ENCODE measurements at places on chromosomes 7 and 10.

GRCh38 chr7:138388673-138389491 is 71.2 kb upstream of the TRIM24 start:
- DNase-seq: no peak

DNA sequence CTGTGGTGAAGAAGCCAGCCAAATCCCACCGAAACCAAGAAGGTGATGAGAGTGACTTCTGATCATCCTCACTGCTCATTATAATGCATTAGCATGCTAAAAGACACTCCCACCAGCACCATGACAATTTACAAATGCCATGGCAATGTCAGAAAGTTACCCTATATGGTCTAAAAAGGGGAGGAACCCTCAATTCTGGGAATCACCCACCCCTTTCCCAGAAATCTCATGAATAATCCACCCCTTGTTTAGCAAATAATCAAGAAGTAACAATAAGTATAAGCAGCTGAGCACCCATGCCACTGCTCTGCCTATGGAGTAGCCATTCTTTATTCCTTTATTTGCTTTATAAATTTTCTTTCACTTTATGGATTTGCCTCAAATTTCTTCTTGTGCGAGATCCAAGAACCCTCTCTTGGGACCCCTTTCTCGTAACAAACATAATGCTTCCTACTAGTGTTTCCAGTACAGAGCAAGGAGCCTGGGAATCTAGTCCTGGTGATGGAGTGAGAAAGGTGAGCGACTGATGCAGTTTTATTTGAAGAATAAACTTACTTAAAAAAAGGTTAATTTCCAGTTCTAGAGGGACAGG is 18.4 kb upstream of the EXOC6 start:
- no peak for DNase-seq

DNA sequence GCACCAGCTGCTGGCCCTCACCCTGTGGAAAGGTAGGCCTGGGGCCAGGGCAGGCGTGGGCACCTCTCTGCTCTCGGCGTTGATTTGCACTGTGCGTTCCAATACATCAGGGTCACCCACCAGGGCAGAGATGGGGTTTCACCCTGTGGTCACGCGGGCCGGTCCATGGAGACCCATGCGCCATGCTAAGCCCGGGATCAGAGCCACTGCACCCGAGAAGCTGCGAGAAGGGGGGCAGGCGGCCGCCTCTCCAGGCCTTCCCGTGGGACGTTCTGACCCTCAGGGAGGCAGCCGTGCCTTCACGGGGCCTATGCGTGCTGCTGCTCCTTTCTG is 11.1 kb downstream of the GET4 start:
- no peak for DNase-seq

DNA sequence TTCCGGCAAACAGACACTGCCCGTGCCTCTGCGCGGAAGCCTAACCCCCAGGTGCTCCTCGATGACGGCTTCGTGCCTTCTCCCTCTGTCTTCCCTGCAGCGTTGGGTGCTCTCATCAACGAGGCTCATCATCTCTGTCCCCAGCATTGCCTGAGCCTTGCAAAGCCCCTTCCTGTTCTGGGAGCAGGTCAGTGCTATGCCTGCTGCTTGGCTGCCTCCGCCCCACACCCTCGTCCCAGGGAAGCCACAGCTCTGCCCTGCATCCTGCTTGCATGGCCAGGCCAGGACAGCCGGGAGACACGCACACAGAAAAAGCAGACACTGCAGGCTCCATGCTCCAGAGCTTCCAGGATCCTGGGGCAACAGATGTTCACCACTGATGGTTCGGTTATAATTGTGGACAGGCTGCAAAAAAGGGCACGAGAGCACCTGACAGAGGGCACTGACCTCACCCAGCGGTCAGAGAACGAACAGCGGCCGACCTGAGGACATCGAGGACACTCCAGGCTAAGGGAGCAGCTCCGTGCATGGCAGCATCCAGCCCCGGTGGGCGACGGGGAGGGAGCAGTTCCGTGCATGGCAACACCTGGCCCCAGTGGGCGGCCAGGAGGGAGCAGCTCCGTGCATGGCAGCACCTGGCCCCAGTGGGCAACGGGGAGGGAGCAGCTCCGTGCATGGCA is 265.5 kb downstream of the PTPRN2 start:
- DNase-seq: no peak

DNA sequence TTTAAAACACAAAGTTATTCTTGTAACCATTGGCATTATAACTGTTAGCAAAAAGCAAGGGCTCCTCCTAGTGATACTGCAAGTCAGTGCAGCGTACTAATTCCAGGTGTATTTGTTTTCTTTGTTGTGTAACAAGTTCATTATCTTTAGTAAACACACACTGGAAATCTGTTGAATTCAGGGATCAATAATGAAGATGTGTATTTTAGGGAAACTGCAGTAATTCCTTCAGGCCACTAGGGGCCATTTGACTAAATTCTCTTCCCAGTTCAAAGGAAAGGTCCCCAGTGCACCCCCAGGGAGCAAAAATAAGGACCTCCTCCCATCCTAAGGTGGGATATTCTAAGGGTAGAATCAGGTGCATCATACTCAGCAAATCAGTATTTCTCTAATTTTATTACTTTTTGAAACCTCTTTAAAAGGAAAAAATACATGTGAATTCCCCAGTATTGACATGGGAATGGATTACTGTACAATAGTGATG is 158.6 kb upstream of the LYZL1 start:
- DNase-seq: no peak

Data from fibroblast of skin of right quadriceps (primary cell).